ENCODE measurements at places on chromosomes 2 and 18. TPM values are rescaled to one million over a fixed set of nuclear protein-coding genes. Genes with fewer than 3 reads are reported as not detected.

Gene TBC1D8
- total RNA-seq = 13.6 TPM

Gene CD207
- total RNA-seq = not detected

Gene CREG2
- total RNA-seq = under 0.01 TPM

Gene ITPRID2
- 328 TPM for total RNA-seq

Gene ANO7
- total RNA-seq = 1.2 TPM

Gene TTR
- not detected for total RNA-seq

Gene ALPG
- not detected for total RNA-seq

Gene ASB18
- total RNA-seq = not detected

Gene PSMA8
- not detected for total RNA-seq

Gene CPLX4
- total RNA-seq = not detected

Gene TNFRSF11A
- total RNA-seq = under 0.01 TPM

Gene RAB6C
- total RNA-seq = not detected

Gene INPP5D
- total RNA-seq = 0.22 TPM

Gene CMPK2
- total RNA-seq = 1.8 TPM

Gene GALR1
- not detected for total RNA-seq

Gene DCC
- total RNA-seq = 0.13 TPM

Gene RTP5
- not detected for total RNA-seq

Gene TUBA3E
- total RNA-seq = not detected

Gene SLC30A3
- not detected for total RNA-seq

Gene DAW1
- 0.13 TPM for total RNA-seq

Gene TLX2
- 0.11 TPM for total RNA-seq

Gene DNAJC5G
- not detected for total RNA-seq

Gene GKN1
- total RNA-seq = 0.26 TPM

Gene EML6
- 0.39 TPM for total RNA-seq

Gene PRADC1
- 12.0 TPM for total RNA-seq
